ENCODE measurements at places on chromosomes 16 and 17. TPM values are rescaled to one million over a fixed set of nuclear protein-coding genes. Genes with fewer than 3 reads are reported as not detected.

HOXB9 gene
- total RNA-seq = 61.8 TPM

DNA sequence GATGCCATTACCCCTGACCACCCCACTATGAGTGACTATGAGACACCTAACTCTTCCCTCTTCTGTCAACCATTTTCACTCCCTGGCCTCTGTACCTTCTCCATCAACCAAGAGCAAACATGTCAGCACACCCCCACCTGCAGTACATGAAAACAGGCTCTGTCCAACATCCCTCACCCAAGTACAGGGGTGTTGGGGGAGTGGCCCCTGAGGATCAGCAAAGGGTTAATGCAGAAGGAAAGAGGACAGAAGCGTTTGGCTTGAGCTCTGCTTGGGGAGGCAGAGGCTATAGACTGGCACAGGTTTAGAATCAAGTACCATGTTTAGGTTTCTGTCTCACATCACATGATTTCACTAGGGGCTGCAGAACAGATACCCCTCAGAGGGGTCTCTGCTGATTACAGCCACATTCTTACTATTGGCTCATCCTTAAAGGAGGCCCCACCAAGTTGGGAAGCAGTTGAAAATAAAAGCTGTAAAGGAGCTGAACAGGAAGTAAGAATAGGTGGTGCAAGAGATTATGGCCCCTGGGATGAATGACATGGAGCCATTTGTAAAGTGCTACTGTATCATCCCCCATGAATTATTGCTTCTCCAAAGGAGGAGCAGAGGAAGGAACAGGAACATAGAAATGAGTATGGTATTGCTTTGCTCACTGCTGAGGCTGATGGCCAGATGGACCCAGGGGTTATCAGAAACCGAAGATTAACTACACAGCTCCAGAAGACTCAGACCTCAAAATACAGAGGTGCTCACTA is 2.4 kb upstream of the PSMC3IP start:
- ATAC-seq = no peak

GRCh38 chr17:58960068-58960467 is 146.6 kb downstream of the TRIM37 start:
- no peak for ATAC-seq

DNA sequence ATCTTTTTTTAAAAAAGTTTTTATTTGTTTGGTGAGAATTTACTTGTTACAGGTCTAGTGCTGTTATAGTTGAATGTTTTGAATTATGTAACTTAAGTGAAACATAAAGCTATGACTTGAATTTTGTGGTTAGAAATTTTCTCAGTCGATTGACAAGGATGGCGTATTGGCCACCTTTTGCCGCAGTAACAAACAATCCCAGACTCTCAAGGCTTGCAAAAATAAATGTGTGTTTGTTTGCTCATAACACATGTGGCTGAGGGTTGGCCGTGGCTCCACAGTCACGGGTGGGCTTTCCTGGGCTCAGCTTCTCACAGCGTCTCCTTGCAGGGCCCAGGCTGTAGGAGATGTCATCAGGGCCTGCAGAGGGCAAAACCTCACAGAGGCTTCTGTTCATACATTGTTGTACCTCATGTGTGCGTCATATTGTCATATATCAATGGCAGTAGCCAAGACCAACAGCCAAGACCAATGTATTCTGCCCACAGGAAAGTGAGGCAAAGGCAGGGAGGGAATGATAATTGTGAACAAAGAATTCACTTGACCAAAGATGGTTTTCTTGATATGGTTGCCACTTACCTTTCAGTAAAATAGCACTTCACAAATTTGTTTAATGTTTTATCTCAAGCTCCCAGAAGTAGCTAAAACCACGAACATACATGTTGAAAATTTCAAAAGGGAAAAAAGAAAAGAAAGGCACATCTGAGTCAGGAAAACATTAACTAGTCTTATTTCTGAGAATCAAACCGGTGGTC is 93.5 kb downstream of the WWOX start:
- ATAC-seq = no peak

All from motor neuron (in vitro differentiated cells).